IPS DF 19.7 (cell line): ENCODE measurements at places on chromosomes 6 and 20.

GRCh38 chr6:144352331-144352730, 67.2 kb downstream of the UTRN start:
- no peak for DNase-seq

DNA sequence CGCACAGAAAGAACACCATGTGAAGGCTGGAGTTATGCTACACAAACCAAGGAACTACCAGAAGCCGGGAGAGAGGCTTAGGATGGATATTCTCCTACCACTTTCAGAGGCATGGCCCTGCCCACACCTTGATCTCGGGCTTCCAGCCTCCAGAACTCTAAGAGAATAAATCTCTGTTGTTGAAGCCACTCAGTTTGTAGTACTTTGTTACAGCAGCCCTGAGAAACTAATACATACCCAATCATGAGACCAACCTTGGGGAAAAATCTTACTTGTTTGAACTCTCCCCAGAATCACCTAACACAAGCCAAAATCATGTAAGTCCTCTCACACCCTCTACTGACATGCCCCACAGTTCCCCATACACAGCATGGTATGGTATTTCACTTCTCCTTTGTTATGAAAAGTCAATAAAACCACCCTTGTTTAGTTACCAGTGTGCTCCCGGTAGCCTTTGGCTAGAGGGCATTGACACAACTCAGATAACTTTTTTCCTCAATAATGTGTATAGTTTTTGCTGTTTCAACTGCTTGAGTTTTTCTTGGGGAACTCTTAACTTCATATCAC, 40.7 kb upstream of the SLC2A12 start:
- no peak for DNase-seq

DNA sequence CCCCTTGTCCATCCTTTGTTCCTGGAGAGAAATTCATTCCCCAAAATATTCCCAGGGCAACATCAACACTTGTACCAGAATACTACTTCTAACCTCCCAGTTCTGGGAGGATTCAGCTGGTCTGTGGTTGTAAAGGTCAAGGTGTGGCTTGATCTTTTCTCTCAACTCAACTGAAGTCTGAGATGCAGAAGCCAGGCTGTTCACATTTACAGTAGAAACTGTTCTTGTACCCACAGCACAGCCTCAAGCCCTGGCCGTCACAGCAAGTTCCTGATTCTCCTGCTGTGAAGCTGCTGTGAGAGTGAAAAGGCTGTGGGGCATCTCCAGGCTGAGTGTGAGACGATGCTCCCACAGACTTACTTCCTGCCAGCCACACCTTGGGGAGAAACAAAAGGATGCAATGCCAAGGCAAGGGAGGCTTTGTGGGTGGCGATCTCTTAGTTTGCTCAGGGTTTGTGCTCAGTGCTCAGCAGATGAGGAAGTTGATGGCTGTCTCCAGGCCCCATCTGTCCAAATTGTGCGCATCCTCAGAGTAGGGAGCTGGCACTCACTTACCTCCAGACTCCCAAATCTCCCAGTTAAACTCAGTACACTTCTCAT, 143.9 kb upstream of the FOXA2 start:
- DNase-seq, result no peak

- DNase-seq, result no peak
Observed at GRCh38 chr20:63664861-63665594, 6.9 kb downstream of the RTEL1 start.

DNA sequence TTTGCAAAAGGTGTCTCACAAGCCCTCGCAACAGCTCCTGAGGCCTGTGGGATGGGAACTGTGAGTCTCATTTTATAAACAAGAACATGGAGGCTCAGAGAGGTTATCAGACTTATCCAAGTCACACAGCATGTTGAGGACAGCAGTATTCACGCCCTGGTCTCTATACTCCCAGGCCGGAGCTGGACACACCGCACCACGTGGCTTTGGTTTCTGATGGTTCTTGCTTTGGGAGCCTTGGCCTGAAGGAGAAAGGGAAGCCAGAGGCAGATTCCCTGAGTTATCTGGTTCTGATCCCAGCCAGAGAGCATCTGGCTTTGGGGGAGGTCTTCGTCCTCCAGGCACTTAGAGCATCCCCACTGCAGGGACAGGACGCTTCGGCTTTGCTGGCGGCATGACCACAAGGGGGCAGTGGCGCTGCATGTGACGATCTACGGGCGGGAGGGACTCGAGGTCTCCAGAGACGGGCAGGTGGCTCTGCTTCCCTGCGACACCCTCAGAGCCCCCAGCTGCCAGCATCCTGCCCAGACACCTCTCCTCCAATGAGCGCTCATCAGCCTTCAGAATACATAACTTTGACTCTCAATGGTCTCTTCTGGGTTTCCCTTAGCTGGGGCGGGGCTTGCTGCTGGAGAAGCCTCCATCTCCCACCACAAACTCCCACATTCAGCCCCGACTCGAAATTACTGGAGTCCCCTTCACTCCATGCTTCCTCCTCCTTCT, 51.4 kb upstream of the SAYSD1 start:
- DNase-seq, result peak; percentile 59

GRCh38 chr20:2353231-2353630, 27.5 kb upstream of the TGM6 start:
- DNase-seq, result no peak

DNA sequence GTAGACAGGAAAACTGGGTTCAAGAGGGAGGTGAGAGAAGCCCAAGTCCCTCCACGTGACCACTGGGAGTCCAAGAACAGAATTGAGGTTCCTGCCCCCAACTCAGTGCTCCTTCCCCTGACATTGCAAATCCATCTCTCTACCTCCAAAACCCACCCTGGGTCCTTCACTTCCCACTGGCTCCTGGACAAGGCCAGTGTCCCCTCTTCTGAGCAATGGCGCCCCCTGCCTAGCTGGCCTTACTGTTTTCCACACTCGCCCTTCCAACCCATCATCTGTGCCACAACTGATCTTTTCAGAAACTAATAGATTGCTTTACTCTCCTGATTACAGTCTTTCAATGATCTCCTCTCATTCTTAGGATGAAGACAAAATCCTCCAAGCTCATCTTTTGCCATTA, 200.3 kb downstream of the ANKRD60 start:
- no peak for DNase-seq

DNA sequence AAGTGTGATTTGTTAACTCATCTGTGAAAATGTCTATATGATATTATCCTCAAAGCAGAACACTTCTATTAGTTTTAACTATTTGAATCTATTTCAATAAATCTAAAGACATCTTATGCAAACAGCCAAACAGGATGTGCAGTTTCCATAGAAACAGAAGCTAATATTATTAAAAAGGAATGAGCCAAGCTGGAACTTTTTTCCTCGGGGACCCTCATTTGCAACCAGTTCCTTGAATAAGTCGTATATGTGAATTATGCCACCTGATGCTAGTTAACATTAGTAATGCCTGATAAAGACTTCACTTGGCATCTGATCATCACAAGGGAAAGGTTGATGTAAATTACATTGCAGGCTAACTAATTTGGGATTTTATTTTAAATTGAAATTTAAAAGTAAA, 216.9 kb upstream of the SMLR1 start:
- DNase-seq, result no peak

- no peak for DNase-seq
Observed at GRCh38 chr6:42197555-42198362, 3.0 kb upstream of the GUCA1B start.

DNA sequence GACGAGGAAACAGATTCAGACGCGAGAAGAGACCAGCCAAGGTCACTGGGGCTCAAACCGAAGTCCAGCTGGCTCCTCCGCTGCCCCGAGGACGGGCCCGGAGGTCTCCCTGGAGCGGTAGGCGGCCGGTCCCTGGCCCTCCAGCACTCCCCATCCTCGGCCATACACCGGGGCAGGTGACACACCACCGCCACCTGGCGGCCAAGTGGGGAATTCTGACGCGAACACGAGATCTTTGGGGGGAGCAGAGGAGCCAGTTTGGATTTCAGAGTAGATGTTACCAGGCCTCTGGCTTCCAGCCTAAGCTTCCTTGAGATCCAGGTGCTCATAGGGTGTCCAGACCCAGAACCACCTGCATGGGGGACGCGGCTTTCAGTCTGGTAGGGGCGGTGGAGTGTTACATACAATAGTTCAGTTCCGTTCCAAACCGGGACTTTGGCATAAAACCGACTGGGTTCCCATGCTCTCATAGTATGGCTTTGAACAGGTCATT, 16.1 kb downstream of the BPIFB1 start:
- DNase-seq, result no peak

DNA sequence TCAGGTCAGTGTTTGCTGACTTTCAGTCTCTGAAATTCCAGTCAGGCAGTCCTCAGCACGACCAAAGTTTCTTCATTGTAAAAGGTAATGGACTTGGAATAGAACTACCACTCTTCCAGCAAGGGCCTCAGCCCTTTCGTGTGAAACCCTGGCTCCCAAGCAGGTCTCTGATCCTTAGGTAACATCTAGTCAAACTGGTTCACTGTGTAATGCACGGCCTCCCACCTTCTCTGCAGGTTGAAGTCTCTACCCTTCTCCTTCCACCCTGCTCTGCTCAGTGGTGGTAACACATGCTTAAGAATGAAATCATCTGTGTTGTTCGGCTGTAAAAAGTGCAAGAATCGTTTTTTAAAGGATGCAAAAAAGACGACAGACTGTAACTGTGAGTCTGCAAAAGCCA, 287.2 kb upstream of the POU3F2 start:
- no peak for DNase-seq

GRCh38 chr6:34341481-34341971, 50.9 kb downstream of the NUDT3 start:
- no peak for DNase-seq

DNA sequence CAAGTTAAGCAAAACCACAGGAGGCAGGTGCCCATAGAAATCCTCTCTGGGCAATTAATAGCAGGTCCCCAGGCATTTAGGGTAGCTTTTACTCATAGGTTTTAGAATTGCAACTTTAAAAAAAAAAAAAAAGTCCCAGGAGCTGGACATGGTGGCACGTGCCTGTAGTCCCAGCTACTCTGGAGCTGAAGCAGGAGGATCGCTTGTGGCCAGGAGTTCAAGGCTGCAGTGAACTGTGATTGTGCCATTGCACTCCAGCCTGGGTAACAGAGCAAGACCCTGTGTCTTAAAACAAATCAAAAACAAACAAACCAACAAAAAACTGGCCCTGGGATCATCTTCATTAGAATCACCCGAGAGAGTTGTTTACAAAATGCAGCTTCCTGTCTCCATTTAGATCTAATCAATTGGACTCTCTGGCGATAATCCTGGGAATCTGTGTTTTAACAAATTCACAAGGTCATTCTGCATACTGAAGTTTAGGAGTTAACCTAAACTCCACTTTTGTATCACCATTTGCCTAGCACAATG, 131.8 kb upstream of the AKAP12 start:
- DNase-seq, result no peak

DNA sequence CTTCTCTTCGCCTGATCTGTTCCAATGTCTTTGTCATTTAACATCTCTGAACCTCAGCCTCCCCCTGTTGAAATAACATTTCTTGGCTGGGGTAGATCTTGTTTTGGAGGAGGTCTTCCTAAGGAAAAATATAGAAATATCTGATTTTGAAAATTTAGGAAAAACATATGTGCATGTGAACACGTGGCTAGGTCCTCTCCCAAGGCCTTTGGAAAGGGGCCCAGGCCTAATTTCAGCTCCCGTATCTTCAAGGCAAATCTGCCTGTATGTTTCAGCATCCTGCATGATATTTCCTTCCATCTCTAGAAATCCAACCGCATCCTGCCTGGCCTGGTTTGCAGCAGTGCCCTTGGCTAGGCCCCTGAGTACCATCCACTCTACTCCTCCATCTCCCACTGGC, 261.2 kb downstream of the PHACTR1 start:
- DNase-seq, result no peak

- peak; percentile 40 for DNase-seq
Observed at GRCh38 chr20:35767683-35768481, 3.9 kb upstream of the PHF20 start.

GRCh38 chr6:26260725-26261490, 104.1 kb upstream of the BTN3A2 start:
- DNase-seq, result no peak

DNA sequence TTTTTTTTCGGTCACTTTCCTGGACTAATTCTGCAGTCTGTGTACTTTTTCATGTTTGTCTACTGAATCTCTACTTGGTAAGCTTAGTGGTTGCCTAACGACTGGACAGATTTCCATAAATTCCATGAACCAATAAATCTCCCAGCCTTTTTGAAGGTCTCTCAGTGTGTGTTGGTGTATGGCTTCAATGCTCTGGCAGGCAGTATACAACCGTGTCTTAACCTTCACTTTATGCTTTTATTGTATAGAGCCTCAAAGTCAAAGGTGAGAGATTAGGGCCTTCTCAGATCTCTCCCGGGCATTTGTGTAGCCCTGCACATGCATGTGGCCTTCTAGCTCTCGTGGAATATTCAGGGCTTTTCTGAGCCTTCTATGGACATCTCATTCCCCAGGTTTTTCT, 14.3 kb upstream of the CMTR1 start:
- DNase-seq, result no peak

DNA sequence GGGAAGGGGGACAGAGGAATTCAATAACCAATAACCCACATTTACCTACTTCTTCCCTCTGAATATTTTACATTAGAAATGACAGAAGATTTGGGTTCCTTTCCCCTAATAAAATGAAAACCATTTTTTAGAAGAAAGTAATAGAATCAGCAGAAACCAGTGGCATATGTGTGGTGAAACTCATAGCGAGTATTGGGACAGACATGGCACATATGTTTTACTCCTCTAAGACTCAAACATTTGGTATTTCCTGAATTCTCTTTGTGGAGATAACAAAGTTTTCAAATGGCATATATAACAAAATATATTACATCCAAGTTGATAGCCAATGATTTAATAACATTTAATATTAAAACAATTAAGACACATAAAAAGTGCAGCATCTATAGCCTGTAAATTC, 12.9 kb upstream of the BEND3 start:
- no peak for DNase-seq

DNA sequence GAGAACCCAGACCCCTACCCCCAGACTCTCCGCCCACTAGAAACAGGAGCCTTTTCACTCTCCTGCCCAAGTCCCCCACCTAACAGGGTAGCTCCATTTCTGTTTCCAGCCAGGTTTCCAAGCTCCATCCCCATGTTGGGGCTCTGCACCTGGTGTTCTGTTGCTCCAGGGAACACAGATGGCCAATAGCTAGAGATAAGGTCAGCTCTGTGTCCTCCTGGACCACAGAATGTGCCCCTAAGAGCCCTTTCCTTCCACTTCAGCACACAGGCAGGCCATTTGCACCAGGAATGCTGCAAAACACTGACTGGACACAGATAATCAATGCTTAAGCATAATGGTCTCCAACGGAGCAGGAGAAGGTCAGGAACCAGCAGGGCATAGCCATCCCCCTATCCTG, 159.4 kb downstream of the QRSL1 start:
- no peak for DNase-seq

- no peak for DNase-seq
Observed at GRCh38 chr20:25058051-25058846, at the start of gene ACSS1. ACSS1 (minus strand) TSS chr20:25058139; CDS start chr20:25058102, 37 bp downstream.

DNA sequence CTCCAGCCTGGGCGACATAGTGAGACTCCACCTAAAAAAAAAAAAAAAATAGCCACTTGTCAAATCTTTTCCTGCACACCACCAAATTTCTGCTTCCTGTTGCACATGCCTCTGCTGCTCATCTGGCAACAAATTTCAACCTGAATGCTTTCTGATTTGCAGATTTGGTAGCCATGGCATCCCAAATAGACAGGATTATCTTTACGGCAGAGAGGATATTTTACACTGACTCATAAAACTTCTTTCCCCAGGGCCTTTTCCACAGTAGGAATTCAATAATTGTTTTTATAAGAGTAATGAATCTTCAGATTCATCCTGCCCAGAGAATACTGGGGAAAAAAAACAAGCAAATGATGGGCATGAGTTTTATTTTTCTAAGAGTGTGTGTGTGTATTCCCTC, 264.6 kb downstream of the FRK start:
- no peak for DNase-seq

- DNase-seq, result no peak
Observed at GRCh38 chr6:68094070-68094469, 541.0 kb upstream of the ADGRB3 start.
